ENCODE measurements at places on chromosomes 16 and 17. TPM values are rescaled to one million over a fixed set of nuclear protein-coding genes. Genes with fewer than 3 reads are reported as not detected.

DNA sequence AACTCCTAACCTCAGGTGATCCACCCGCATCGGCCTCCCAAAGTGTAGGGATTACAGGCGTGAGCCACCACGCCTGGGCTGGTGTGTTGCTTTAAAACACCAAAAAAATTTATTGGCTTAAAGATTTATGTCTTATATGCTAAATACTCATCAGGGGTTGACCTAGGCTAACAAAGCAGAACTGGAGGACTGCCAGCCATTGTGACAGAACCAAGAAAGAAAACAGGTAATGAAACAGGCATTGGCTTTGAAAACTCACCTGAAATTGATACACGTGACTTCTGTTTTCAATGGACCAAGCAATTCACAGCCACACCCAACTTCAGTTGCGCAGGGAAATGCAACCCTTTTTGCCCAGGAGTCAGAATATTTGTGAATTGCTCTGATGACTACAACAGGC is 4.9 kb upstream of the PHAF1 start:
- peaks cover 9% of the 10 kb centered on the region for H3K4me1 ChIP-seq
- H3K27ac ChIP-seq, result no peak overlapping the region
- DNase-seq, result no peak
- H3K27me3 ChIP-seq, result no peaks in the 10 kb centered on the region
- no peak overlapping the region for H3K4me3 ChIP-seq

DNA sequence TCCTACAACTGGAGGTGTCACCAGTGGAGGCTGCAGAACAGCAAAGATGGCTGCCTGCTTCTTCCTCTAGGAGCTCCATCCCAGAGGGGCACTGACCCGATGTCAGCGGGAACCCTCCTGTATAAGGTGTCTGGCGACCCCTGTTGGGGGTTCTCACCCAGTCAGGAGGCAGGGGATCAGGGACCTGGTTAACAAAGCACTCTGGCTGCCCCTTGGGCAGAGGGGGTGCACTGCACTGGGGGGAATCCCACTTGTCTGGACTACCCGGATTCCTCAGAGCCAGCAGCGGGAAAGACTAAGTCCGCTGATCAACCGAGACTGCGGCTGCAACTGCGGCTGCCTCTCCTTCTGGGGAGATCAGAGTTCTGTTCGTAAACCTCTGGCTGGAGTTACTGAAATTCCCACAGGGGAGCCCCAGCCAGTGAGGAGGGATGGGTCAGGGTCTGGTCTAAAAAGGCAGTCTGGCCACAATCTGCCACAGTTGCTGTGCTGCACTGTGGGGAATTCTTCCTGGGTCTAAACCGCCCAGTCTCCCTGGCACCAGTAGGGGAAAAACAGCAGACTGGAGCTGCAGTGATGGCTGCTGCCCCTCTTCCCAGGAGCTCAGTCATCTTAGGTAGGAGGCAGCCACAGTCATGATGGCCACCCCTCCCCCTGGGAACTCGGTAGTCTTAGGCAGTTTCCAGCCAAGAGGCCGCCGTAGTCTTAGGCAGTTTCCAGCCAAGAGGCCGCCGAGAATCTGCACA is 213.4 kb downstream of the CYB561 start:
- no peak overlapping the region for H3K27ac ChIP-seq
- H3K4me3 ChIP-seq, result no peak overlapping the region
- no peaks in the 10 kb centered on the region for H3K27me3 ChIP-seq
- no peaks in the 10 kb centered on the region for H3K4me1 ChIP-seq
- no peak for DNase-seq

The ZNF423 gene
- 0.24 TPM for polyA plus RNA-seq

- H3K27ac ChIP-seq, result no peak overlapping the region
- H3K4me1 ChIP-seq, result no peaks in the 10 kb centered on the region
- H3K36me3 ChIP-seq, result no peaks in the 10 kb centered on the region
These were observed 120.0 kb upstream of the GOT2 start for GRCh38 chr16:58853854-58854791.

DNA sequence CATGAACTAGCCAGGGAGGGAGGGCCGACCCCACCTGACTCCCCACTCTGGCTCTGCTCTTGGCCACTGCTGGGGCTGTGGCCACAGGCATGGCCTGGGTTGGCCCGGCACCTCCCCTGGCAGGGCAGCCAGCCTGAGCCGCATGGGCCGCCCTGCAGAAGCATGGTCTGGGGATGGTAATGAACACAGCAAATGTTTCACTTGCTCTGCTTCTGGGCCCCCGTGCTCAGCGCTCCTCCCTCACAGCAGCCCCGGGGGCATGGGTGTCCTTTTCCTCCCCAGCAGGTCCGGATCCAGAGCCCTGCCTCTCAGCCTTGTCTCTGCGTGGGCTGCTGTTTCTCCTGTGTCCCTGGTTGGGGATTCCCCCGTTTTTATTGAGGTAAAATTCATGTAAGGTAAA is 30.9 kb upstream of the KCNJ12 start:
- no peaks in the 10 kb centered on the region for H3K36me3 ChIP-seq
- DNase-seq, result no peak
- H3K4me1 ChIP-seq, result no peaks in the 10 kb centered on the region
- H3K4me3 ChIP-seq, result no peak overlapping the region
- H3K27ac ChIP-seq, result no peak overlapping the region

DNA sequence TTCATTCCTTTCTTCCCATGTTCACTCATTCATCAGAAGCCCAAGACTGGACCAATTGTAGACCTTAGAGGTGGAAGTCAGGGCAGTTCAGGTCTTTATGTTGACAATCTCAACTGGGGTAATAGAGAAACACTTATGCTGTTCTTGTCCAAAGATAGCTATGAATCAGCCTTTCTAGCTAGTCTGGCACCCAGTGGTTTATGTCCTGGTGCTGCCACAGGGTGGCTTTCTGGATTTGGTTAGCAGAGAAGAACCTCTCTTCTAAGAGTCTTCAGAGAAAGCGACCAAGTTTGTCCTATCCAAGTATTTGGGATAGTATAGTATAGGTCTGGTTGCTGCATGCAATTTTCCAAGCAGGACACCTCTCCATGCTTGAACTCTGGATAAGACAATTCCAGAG is 83.3 kb downstream of the NOG start:
- H3K27ac ChIP-seq, result no peak overlapping the region
- H3K4me1 ChIP-seq, result peaks cover 6% of the 10 kb centered on the region
- H3K4me3 ChIP-seq, result no peak overlapping the region
- DNase-seq, result no peak
- peaks cover 20% of the 10 kb centered on the region for H3K27me3 ChIP-seq
- no peaks in the 10 kb centered on the region for H3K36me3 ChIP-seq

DNA sequence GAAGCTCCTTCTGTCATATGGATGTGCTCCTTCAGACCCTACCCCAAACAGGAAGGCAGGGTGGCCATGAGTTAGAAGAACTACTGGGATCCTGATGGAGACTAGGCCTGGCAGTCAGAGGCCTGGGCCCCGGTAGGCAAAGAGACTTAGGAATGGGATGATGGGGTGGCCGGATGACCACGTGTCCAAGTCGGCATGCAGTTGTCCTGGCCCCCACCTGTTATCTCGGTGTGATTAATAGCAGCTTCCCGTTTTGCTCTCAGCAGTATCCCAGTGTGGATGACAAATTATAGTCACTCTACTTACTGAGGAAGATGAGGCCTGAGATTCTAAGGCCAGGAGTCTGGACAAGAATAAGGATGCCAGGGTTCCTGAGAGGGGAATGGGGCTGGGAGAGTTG is 1.5 kb downstream of the TNFSF12 start:
- H3K4me3 ChIP-seq, result no peak overlapping the region
- no peak overlapping the region for H3K27ac ChIP-seq
- H3K36me3 ChIP-seq, result no peaks in the 10 kb centered on the region
- DNase-seq, result no peak
- no peaks in the 10 kb centered on the region for H3K4me1 ChIP-seq

- H3K36me3 ChIP-seq, result no peaks in the 10 kb centered on the region
- no peak overlapping the region for H3K4me3 ChIP-seq
- H3K4me1 ChIP-seq, result no peaks in the 10 kb centered on the region
- H3K27me3 ChIP-seq, result no peaks in the 10 kb centered on the region
These were observed 311.1 kb downstream of the XYLT1 start for GRCh38 chr16:17159617-17160016.

GRCh38 chr17:63703556-63704258 is 3.8 kb upstream of the LIMD2 start:
- H3K4me3 ChIP-seq, result no peak overlapping the region
- H3K27me3 ChIP-seq, result no peaks in the 10 kb centered on the region
- DNase-seq, result no peak

The SEZ6 gene
- polyA plus RNA-seq, result not detected
